NCI-H2171 treated with DMSO at 0.1 percent for 48 hours (cell line): ENCODE measurements at places on chromosomes 2 and 18.

DNA sequence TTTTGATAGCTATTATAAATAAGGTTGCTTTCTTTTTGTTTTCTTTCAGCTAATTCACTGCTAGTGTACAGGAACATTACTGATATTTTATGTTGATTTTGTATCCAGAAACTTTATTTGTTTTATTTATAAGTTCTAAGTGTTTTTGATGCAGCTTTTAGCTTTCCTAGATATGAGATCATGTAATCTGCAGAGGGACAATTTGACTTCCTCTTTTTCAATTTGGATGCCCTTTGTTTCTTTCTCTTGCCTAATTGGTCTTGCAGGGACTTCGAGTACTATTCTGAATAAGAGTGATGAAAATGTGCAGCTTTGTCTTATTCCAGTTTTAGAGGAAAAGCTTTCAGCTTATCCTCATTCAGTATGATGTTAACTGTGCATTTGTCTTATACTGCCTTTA is 643.4 kb upstream of the CDH2 start:
- no peak for DNase-seq

- no peak for DNase-seq
Observed at GRCh38 chr2:196873511-196873910, 53.0 kb downstream of the PGAP1 start.

- DNase-seq = peak; percentile 75
Observed at GRCh38 chr2:6492573-6492972, 373.1 kb downstream of the CMPK2 start.

DNA sequence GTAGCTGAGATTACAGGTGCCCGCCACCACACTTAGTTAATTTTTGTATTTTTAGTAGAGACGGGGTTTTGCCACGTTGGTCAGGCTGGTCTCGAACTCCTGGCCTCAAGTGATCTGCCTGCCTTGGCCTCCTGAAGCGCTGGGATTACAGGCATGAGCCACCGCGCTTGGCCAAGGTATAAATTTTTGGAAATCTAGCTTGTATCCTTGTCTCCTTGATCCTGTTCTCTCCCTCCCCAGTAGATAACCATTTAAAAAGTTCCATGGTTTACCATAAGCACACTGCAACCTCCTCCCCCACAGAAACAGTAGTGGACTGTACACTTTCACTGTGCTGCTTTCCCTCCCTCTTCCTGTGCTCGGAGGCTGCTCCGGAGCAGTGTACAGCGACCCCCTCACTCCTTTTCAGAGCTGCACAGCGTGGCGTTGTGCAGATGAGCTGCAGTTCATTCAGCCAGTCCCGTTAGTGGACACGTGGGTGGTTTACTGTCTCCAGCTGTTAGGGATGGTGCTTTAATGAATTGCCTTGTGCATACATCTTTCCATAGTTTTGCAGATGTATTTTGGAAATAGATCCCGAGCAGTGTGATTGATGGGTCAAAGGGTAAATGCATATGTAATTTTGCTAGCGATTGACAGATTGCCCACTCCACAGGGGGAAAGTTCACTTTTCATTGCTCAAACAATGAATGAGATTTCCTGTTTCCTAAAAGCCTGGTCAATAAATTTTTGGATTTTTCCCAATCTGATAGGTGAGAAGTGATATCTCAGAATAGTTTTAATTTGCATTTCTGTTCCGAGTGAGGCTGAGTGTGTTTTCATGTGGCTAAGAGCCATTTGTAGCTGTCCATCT is 14.8 kb downstream of the ASB1 start:
- DNase-seq = no peak

GRCh38 chr2:68653538-68653982 is 10.2 kb downstream of the PROKR1 start:
- no peak for DNase-seq

DNA sequence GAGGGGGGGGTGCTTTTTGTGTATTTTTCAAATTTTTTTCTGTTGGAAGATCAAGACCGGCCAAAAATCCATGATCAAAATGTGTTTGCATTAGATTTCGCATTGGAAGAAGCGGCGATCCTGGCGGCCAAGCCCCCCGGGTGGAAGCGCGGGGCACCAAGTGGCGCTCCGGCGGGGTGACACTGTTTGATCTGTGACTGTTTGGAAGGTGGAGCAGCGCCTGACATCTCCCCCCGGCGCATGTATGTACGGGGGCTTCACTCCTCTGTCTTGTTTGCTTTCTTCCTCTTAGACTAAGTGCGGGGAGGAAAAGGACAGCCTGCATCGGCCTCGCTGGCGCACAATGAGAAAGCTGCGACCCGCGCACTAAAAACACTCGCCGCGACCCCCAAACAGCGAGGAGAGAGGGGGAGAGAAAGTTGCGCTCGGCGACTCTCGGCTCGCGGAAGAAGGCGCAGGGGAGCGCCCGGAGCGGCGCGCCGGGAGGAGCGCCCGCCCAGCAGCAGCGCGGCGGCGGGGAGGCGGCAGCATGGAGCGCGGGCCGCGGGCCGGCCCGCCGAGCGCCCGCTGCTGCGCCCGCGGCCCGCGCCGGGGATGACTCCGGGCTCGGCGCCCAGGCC is 515 bp downstream of the TSHZ1 start:
- DNase-seq = no peak

GRCh38 chr2:236162882-236163470 is 5.2 kb downstream of the GBX2 start:
- no peak for DNase-seq

- no peak for DNase-seq
Observed at GRCh38 chr2:239581352-239581901, 180.6 kb upstream of the HDAC4 start.

DNA sequence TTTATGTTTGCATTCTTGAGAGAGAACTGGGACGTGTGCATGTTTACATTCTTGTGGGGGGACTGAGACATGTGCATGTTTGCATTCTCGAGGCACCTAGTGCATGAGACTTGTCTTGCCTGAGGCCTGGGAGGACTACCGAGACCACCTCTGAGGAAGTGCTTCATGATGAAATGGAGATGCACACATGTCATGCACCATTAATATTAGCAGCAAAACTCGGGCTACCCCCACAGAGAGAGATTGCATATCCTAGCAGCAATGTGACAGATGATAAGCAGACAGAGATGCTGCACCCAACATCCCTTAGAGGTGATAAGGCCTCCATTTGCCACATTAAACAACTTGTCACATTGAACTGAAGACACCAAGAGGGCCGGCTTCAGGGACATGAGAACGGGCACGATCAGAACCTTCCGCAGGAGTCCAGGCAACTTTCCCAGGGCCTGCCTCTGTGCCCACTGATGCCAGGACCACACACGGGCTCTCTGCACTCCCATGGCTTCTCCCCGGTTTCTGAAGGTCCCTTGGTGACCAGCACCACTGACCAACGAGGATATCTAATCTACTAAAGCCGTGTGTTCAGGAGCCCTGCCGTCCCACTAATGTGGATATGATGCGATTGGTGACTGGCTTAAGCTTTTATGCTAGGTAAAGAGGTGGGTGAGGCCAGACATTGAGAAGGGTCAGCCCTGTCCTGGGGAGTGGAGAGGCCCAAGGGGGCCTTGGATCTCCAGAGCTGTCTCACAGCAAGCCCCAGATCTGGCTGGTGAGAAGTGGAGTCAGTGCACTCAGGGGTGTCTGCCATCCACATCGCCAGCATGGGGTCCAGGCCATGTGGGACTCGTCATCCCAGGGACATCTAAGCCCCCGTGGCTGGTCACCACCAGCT is 208.3 kb downstream of the NDUFA10 start:
- DNase-seq = no peak

GRCh38 chr2:158969162-158969714 is 798 bp downstream of the TANC1 start:
- DNase-seq = no peak

DNA sequence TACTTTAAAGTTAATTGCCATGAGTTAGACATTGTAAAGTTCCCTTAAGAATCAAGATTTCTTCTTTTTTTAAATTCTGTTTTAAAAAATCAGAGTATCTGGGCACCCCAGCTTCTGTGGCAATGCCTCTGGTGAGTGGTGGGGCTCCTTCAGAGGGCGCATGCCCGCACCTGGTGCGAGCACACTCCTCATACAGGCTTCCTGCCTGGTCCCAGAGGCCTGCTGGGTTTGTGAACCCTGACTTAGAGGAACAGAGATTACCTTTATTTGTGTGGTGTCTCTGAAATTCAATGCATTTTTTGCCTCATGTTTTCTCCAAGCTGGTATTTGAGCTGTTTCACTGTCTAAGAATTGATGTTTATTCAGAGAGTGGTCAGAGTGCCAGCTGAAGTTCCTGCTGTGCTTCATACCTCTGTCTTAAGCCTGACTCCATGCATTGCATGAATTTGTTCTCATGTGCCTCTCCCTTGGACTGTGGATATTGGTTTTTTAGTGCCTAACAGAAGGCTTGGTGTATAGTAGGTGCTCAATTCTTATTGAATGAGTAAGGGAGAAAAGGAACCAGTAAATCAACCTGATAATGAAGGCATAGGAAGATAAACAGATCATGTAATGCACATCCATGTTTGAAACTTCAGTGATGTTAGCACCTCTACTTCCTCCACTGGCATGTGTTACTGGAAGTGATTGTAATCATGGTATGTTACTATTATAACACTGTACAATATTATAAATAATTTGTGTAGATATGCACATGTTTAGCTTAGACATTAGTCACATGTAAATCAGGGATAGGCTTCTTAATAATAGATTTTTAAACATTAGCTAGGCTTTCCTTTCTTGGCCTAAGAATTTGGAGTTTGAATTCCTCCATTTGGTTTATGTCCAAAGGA is 29.0 kb downstream of the PHLPP1 start:
- DNase-seq = no peak

- DNase-seq = peak; percentile 61
Observed at GRCh38 chr2:129915303-129915840, 64.1 kb upstream of the RAB6C start.

GRCh38 chr2:176388861-176389260 is 119.6 kb downstream of the MTX2 start:
- peak; percentile 67 for DNase-seq

GRCh38 chr18:36299015-36299414 is 1.5 kb downstream of the FHOD3 start:
- no peak for DNase-seq

DNA sequence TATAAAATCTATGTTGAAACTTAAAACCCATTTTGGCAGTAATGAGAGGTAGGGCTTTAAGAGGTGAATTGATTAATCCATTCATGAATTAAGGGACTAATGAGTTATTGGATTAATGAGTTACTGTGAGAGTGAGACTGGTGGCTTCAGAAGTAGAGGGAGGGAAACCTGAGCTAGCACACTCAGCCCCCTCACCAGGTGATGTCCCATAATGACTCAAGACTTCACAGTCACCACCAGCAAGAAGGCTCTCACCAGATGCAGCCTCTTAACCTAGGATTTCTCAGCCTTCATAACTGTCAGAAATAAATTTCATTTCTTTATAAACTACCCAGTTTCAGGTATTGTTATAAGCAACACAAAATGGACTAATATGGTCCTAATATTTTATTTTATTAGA is 621.7 kb upstream of the ACVR2A start:
- DNase-seq = peak; percentile 9

DNA sequence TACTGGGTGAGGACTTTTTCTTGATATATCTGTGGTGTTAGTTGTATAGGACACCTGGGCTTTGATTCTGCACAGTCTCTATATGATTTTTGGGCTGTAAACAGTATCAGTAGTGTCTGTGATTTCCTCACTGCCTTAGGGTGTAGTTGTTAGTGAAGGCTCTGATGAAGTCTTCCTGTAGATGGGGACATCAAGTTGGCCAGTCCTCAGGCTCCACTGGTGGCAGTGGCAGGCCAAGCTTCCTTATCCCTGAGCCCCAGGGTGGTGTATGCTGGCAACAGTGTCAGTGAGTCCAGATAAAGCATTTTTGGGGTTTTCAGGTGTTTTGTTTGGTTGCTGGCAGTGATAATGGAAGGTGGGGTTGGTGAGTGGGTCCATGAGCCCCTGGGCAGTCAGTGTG is 961.4 kb downstream of the DSC3 start:
- DNase-seq = no peak

- peak; percentile 73 for DNase-seq
Observed at GRCh38 chr2:171811245-171811628, 82.8 kb downstream of the SLC25A12 start.

GRCh38 chr2:221535824-221536223 is 36.3 kb downstream of the EPHA4 start:
- DNase-seq = no peak

DNA sequence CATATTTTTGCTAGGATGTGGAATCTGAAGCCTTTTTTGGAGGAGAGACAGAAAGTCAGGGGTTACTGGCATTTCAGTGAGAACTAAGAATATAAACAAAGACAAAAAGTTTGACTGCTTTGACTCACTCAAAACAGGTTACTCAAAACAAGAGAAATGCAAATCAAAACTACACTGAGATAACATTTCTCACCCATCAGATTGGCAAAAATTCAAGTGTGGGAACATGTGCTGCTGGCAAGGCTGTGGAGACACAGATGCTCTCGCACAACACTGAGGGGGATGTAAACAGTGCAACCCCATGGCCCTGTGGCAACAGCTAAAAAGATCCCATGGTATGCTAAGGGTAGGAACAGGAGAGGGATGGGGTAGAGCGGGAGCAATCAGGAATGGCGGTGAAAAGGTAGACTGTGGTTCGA is 86.6 kb downstream of the DTNB start:
- peak; percentile 39 for DNase-seq

DNA sequence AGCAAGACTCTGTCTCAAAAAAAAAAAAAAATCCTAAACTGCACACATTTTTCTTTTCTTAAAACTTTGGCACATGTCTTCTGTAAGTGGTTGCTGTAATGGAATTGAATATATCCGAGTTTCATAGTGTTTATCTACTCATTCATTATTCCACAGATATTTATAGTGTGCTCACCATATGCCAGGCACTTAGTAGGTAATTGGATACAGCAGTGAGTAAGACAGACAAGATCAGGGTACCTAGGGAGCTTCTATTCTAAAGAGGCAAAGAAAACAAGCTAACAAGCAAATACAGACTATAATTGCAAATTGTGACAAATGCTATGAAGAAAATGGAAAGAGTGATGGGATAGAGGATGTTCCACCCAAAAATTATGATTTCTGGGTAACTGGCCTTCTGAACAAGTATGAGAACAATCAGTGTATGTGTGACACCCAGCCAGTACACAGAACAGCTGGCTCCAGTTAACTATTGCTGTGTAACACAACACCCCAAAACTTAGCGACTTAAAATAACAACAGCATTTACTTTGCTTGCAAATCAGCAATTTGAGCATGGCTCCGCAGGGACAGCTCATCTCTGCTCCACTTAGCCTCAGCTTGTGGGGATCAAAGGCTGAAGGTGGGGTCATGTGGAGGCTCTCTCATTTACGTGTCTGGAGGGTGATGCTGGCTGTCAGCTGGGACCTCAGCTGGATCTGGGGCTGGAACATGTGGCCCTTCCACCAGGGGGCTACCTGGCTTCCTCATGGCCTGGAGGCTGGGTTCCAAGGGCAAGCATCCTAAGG is 224.9 kb downstream of the INSIG2 start:
- DNase-seq = peak; percentile 92

DNA sequence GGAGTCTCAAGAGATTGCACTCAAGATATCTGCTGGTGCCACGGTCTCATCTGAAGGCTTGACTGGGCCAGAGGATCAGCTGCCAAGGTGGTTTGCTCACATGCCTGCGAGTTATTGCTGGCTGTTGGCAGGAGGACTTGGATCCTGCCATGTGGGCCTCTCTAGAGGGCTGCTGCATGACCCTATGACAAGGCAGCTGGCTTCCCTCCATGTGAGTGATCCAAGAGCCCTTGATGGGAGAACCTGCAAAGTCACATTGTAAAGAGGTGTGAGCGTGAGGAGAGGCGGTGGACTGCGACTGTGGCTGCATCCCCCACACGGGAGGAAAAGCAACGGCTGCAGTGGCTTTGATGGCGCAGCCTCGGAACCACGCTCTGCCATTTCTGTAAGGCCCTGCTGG is 4.0 kb upstream of the ALLC start:
- no peak for DNase-seq
